Activated CD4-positive, CD25-positive, alpha-beta regulatory T cell (primary cell): ENCODE measurements at places on chromosomes 3 and 15.

DNA sequence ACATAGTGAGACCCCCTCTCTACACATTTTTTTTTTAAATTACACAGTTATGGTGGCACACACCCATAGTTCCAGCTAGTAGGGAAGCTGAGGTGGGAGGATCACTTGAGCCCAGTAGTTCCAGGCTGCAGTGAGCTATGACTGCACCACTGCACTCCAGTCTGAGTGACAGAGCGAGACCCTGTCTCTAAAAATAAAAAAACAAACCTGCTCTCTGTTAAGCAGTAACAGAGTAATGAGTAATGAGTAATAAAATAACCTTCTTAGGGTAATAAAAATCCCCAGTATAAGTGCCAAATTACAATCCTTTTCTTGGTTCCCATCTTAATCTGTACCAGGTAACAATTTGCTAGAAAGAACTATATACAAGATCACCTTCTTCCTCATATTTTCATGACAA, 65.9 kb upstream of the PLXND1 start:
- DNase-seq = no peak

GRCh38 chr15:56812961-56813360, 79.7 kb upstream of the ZNF280D start:
- no peak for DNase-seq

GRCh38 chr3:142459929-142460328, 12.1 kb upstream of the XRN1 start:
- DNase-seq = no peak

- no peak for DNase-seq
Measured at GRCh38 chr3:16468002-16468335, 45.5 kb downstream of the RFTN1 start.

- no peak for DNase-seq
Measured at GRCh38 chr15:53072077-53072476, 281.9 kb upstream of the ONECUT1 start.

DNA sequence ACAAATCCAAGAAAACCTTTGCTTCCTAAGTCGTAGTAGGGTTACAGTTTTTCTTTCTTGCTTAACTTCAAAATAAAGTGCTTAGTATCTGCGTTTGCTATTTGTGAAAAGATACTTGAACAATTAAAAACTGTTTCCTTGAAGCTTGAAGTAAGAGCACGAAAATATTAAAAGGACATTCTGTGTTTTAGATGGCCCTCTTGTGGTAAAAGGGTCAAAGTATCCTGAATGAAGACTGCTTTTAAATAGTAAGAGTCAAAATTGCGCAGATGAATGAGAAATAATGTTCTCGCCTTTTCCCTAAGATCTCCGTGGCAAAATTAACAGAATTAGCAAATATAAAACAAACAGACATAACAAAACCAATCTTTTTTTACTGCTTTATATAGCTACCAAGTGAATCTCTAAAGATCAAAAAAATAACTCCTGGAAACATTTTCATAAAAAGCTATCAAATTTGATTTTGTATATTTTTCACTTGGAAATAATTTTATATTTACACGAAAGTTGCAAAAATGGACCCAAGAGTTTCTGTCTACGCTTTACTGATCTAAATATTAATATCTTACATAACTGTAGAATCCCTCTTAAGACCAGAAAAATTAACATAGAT, 175.4 kb downstream of the MBNL1 start:
- DNase-seq = no peak
